LNCaP clone FGC (cell line): ENCODE measurements at places on chromosomes 7 and 10.

DNA sequence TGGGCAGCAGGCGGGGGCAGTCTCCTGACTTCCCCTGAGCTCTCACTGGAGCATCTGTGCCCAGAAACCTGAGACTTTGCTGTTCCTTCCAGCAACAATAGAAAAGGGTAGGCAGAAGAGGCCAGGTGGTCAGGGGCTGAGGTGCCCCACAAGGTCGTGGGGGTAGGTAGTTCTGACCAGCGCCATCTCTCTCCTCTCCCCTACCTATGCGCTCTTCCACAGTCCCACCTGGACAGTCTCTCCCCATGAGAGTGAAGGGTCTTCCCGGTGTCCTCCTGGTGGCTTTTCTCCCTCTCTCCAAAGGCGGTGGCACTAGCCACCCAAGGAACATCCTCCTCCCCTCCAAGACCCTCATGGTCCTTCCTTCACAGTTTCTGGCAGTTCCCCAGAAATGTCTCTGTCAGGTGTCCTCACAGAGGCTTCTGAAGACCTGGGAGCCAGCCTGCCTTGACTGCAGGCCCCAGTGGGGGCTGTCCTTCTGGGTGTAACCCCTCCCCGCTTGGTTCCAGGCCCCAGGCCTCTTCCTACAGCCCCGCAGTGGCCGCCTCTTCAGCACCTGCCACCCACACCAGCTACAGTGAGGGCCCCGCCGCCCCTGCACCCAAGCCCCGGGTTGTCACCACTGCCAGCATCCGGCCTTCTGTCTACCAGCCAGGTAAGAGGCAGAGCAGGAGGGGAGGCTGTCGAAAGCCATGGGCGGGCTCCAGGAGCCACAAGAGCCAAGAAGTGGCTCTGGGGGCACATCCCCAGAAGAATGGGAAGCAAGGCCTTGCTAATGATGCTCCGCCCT is 41.3 kb downstream of the LDB3 start:
- no peak for DNase-seq

DNA sequence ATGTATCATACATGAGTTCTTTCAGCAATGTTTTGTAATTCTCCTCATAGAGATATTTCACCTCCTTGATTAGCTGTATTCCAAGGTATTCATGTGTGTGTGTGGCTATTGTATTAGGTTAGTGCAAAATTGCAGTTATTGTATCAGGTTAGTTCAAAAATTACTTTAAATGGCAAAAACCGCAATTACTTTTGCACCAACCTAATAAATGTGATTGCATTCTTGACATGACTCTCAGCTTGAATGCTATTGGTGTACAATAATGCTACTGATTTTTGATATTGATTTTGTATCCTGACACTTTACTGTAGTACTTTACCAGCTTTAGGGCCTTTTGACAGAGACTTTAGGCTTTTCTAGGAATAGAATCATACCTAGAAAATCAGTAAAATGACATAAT is 297.4 kb downstream of the ZWINT start:
- DNase-seq: no peak

DNA sequence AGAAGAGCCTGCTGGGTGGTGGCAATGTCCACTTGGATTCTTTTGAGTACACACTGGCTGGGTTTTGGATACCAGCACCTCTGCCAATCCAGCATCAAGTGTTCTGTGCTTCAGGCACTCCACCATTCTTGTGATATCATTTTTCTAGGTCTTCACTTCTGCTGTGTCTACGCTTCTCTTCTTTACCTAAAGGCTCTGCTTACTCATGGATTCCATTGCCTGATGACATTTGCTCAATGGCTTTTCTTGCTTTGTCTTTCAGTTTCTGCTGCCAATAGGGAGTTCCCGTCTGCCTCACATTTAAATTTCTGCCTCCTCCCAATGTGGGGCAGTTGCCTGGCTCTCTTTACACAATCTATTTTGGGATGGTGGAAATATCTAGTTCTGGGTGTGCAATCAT is 12.7 kb upstream of the PAPSS2 start:
- DNase-seq: no peak

- no peak for DNase-seq
Measured at GRCh38 chr7:151839451-151839921, 37.4 kb downstream of the PRKAG2 start.

GRCh38 chr7:194252-195009 is 2.1 kb downstream of the FAM20C start:
- no peak for DNase-seq

DNA sequence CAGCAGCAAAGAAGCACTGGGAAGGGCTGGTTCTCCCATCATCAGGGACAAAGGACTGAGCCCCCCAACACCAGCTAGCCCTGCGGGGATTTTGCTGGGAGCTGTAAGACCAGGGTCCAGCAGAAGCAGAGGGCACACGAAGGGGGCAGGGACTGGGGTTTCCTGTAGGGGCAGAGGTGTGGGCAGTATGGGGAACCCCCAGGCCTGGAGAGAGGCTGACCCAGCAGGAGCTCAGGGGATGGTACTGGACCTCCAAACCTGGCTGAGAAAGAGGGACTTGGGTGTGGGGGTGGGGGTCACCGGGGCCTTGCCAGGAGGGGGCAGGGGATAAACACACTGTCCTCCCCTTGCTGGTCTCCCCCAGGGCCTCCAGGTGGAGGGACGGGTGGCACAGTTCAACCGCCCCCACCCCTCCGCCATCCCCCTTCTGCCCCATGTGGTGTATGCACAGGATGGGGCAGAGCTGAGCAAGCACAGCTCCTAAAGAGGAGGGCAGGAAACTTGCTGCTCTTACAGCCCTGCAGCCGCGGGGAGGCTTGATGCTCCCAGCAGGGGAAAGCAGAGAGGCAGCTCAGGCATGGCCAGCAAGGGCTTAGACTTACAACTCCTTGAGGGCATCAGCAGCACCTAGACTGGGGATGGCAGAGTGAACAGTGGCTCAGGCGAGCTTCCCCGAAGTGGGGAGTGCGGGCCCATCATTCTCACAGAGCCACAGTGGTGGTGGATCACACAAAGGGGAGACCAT is 12.4 kb upstream of the RET start:
- no peak for DNase-seq
